ENCODE measurements at places on chromosomes 6 and 20.

GRCh38 chr6:160697826-160698225 lies 4.2 kb upstream of the PLG start:
- no peak for DNase-seq

- no peak for DNase-seq
Measured at GRCh38 chr6:39898625-39899024, 35.6 kb downstream of the MOCS1 start.

- no peak for DNase-seq
Measured at GRCh38 chr6:110147870-110148269, 31.6 kb downstream of the WASF1 start.

- DNase-seq, result no peak
Measured at GRCh38 chr6:134261766-134262165, 56.1 kb downstream of the SGK1 start.

DNA sequence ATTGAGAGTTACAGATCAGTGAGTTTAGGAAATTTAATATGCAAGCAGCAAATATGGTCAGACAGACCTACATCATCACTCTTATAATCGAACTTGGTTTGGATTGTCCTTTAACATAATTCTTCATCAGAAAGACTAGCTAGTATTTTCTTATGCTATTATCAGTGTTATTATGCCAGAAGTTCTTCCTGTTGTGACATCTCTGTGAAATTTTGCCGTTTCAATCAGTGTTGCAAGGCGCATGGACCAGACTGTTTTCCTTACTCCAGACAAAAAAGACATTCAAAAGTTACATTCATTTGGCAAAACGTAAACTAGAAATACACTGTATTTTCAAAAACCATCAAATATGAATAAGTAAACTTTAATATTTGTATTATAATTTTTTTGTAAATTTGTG lies 5.7 kb upstream of the TENT5A start:
- no peak for DNase-seq

DNA sequence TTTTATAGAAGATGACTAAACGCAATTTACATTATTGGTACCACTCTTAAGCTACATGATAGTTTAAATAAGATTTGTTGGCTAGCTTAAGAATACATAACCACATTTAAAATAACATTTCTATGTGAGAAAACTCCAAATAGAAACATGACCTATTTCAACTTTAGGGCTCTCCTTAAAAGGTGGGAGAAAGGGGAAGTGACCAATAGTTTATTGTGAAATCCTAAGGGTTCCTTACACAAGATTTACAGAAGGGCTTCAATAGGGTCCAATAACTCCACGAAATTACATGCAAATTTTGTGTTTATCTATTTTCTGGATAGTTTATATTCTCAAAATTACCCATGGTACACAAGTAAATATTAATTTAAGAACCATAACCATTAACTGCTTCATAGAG lies 91.6 kb upstream of the DST start:
- DNase-seq, result no peak

DNA sequence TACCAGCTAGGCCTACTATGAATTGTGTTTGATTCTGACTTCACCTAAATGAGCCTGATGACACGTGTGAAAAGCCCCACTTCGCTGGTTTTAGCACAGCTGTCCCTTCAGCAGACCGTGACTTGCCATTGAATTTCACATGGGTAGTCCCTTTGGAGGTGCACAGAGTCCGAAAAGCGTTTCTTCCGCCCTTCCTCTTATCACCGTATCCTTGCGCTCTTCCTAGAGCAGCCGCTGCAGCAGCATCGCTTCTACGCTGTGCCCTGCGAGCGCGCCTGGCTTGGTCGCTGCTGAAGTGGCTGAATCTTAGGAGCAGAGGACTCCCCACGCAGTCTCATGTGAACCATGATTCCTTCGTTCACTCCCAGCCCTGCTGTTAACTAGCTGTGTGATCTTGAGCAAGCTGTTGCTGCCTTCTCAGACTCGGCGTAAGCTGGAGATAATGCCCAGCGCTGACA lies 127.0 kb downstream of the PACRG start:
- no peak for DNase-seq

DNA sequence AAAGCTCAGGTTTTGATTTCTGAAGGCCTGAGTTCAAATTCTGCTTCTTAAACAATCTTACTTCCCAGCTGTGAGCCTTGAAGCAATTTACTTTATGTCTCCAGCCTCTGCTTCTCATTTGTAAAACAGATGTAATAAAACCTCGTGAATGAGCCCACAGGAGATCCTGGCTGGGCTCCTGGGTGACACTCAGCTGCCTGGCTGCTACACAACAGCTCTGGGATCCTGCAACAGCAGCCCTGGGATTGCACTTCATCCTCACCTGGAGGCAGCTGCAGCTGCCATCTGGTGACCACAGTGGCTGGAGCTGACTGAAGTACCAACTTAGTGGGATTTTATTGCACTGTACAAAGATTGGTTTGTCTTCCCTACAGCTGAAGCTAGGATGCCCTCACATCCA lies 98.6 kb downstream of the NDUFAF5 start:
- DNase-seq, result no peak

- no peak for DNase-seq
Measured at GRCh38 chr6:71011871-71012371, 55.1 kb upstream of the B3GAT2 start.

DNA sequence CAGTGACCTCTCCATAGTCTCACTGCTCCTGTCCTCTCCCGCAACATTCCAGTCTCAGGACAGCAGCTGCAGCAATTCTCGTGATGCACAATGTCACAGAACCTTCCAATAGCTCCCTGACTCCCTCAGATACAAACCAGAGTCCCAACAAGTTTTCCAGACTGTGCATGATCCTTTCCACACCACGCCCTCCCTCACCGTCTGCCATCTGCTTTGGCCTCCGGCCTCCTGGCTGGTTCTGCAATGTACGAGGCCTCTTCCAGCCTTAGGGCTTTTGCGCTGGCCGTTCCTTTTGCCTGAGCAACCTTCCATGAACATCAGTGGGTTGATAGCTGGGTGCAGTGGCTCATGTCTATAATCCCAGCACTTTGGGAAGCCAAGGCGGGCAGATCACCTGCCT lies 9.6 kb downstream of the FNDC1 start:
- no peak for DNase-seq

DNA sequence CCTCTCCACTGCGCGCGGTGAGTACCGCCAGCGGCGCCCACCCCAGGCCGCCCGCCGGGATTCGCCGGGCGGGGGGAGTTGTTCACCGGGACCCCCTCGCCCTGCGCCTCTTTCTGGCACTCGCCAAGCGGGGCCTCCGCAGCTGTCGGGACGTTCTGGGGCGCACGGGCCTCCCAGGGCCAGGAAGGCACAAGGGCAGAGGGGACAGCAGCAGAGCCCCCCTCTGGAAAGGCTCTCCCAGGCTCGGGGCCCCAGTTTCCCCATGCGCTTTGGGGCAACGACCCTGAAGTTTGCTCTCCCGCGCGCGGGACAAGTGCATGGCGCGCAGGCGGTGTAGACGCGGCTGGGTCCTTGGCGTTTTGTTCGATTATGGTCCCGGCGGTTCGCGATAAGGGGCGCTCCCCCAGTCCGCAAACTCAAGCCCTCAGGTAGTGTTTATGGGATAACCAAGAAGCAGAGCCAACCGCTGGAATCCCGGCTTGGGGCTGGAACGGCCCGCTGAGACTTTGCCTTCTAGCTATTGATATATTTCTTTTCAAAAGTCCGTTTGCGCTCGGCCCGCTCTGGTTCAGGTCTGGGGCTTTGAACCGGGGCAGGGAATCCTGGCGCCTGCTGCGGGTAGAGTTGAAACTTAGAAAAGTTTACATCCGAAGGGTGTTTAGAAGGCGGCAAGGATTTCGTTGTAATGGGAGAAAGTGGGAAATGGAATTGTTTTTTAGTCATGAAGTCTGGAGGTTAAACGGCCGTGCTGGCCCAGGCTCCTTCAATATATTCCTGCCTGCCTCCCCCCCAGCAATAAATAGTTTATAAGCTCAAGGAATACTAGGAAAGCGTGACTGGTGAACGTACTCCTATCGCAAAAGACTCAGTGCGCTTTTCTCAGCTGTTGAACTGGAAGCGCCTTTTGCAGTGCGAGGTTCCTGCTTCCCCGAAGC lies 595 bp downstream of the EYA2 start:
- no peak for DNase-seq

GRCh38 chr20:23112595-23112994 lies 26.5 kb upstream of the CD93 start:
- no peak for DNase-seq

DNA sequence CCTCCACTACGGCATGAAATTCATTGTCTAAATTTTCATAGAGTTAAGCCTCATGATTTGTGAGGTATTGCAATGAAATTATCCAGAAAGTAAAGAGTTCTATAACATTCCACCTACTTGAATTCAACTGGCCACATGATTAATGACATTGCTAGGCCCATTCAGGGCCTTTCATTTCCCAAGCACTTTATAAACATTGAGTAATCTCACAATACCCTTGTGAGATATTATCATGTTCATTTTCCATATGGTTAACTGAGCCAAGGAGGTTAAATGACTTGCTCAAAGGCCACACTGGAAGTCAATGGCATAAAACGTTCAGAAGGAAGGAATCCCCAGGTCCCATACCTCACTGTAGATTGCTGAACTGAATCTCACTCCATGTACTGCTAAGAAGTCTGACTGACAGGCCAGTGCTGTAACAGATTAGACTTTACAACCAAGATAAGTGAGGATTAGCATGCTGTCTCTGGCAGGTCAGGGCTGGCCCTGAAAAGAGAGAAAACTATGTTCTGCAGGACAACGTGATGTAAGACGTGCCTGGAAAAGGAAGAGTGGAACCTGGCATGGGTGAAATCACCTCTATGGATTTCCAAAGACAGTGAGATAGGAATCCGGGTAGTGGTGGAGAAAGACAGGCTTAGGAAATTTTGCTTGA lies 75.9 kb upstream of the SPACA1 start:
- no peak for DNase-seq

GRCh38 chr20:25258476-25258805 lies 10.6 kb downstream of the PYGB start:
- no peak for DNase-seq

DNA sequence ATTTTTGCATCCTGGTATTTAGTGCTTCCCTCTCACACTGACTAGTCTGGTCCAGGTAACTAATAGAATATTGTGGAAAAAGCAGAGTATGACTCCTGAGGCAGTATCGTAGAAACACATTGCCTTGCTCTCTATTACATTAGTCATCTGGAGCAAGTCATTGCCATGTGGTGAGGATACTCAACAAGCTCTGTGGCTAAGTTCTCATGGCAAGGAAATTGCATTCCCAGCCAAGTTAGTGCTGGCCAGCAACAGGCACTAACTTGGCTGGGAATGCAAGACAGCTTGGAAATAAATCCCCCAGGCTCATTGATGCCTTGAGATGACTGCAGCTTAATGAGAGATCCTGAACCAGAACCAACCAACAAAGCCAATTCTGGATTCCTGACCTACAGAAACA lies 39.7 kb upstream of the HTR1B start:
- DNase-seq, result no peak

DNA sequence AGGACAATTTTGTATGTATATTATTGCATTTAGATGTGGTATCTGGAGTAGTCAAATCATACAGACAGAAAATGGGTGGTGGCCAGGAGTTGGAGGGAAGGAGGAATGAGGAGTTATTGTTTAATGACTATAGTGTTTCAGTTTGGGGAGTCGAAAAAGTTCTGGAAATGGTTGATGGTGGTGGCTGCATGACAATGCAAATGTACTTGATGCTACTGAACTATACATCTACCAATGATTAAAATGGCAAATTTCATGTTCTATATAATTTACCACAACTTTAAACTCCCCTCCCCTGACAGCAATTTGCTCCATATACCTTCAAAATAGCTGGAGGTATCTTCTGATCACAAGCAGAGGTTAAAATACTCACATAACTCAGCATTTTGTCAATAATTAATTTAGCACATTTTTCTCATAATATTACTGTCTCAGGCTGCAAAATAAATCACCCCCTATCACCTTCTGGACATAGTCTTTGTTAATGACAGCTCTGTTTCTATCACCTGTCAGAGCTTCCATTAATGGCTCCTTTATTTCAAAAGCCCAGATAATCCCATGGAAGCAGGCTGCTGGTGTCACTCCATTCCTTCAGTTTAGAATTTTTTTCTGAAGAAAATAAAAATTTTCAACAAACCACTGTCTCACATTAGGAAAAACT lies 25.7 kb upstream of the RHAG start:
- DNase-seq, result no peak

GRCh38 chr6:44222486-44223318 lies 693 bp upstream of the SLC29A1 start:
- no peak for DNase-seq

- no peak for DNase-seq
Measured at GRCh38 chr20:48142516-48142773, 357.2 kb upstream of the SULF2 start.

DNA sequence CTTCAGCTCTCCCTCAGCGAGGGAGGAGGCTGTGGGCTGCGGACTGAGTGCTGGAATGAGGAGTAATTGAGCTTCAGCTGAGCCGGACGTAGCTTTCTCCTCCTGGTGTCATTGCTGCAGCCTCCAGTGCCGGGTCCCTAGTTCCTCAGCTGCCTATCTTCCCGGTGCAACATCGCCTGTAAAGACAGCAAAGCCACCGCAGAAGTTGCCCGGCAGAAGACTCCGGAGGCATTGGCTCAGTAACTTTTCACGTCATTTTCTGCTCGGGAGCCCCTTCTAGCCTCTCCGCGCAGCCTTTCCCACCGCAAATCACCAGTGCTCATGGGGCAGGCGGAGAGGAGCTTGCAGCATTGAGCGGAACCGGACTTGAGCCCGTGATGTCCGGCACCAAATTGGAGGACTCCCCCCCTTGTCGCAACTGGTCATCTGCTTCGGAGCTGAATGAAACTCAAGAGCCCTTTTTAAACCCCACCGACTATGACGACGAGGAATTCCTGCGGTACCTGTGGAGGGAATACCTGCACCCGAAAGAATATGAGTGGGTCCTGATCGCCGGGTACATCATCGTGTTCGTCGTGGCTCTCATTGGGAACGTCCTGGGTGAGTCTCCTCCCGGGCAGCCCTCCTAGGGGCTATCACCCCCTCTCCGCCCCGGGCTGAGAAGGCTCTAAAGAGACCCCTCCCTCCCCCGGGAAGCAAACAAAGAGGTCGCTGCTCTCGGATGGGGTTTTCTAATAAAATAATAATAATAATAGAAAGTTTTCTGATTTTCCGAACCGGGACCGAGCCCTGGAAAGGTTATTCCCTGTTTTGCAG lies at the start of gene HCRTR2:
Gene HCRTR2, plus strand, starts transcription at position 305 of the 816 bp plus-strand sequence. Its CDS starts 73 bp downstream, at position 378.
- no peak for DNase-seq

GRCh38 chr6:3139090-3139903 lies 18.0 kb downstream of the TUBB2A start:
- no peak for DNase-seq

DNA sequence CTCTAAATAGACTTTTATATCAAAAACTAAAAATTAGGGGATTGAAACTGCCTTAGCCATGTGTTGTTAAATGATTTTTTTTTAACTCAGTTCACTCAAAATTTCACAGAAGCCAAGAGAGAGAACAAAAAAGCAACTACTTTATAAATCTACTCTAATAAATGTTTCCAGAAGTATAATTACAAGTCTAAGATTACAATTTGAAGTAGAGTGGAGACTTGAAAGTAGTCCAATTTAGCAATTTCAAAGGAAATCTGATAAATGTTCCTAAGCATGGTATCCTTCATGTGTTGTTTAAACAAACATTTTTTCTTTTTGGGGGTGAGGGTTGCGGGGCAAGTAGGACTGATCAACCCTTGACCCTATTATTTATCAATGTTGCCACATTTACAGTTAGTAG lies 72.6 kb downstream of the PHIP start:
- DNase-seq, result no peak

Measured in CD4-positive, alpha-beta T cell treated with Interleukin-12 subunit alpha and Interleukin-12 subunit beta, for 1 hour (primary cell).